Germinal center (tissue), 1 donor: ENCODE measurements at places on chromosomes 1 and 21.

- no peak for DNase-seq
Observed at GRCh38 chr1:156804572-156805243, 11.9 kb downstream of the SH2D2A start.

- DNase-seq: no peak
Observed at GRCh38 chr1:91819038-91819788, 66.7 kb downstream of the TGFBR3 start.

DNA sequence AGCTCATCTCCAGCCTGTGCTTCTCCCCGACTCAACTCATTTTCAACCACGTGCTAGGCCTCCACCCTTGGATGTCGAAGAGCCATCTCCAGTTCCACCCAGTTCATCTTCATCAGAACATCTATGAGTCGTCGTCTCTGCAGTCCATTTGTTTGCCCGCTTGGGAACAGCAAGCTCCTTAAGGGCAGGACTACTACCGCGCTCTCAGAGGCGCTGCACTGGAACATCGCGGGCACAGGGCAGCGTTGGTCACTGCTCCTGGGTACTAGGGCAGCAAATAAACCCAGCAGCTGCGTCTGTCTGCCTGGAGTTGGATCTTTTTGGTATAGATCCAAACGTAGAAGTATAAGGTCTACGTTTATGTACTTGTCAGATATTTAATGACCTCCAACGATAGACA, 478 bp upstream of the PRDM2 start:
- DNase-seq: no peak

- DNase-seq: no peak
Observed at GRCh38 chr1:207993477-207994445, 82.8 kb upstream of the CD34 start.
